ENCODE measurements at places on chromosomes 7 and 10.

DNA sequence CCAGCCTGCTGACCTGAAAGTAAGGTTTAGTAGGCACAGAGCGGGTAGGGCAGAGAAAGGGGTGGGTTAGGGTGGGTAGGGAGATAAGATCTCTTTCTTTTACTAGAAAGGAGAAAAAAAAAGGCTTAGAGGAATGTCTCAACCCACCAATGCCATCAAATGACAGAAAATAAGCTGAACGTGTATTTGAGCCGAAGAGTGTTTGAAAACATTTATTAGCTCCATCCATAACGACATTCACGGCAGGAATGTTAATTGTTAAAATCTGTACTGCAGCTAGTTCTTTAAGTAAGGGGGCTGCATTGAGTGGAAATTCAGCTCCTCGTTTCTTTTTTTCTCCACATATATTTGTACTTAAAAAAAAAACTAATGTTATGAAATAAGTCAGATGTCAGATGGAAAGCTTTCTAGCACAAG is 63.7 kb upstream of the ARID5B start:
- DNase-seq = no peak

- DNase-seq = no peak
Observed at GRCh38 chr10:100009283-100009792, 409 bp downstream of the DNMBP start.

GRCh38 chr7:131335639-131336381 is 8.1 kb downstream of the MKLN1 start:
- DNase-seq = no peak

GRCh38 chr7:89695241-89695640 is 459.0 kb upstream of the STEAP1 start:
- no peak for DNase-seq

DNA sequence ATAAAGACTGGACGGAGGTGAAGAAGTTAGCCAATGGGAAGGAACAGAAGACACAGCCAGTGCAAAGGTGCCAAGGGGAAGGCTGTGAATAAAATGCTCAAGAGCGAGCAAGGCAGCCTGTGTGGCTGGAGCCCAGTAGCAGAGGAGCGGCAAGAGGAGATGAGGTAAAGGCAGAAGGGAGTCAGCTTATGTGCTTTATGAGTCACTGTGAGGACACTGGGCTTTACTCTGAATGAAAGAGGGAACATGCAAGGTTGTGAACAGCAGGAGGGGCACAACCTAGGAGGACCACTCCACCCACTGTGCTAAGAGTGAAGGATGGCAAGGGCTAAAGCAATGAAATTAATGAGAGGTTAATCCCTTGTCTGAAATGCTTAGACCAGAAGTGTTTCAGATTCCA is 129.0 kb upstream of the ODAD2 start:
- DNase-seq = no peak

DNA sequence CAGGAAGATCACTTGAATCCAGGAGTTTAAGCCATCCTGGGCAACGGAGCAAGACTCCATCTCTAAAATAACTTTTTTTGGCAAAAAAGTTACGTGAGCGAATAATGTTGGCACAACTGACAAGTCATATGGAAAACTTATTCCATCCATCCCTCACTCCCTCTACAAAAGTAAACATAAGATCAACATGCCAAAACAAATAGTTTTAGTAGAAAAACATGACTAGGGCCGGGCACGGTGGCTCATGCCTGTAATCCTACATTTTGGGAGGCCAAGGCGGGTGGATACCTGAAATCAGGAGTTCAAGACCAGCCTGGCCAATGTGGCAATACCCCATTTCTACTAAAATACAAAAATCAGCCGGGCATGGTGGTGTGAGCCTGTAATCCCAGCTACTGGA is 25.6 kb downstream of the SLC25A16 start:
- DNase-seq = no peak

- no peak for DNase-seq
Observed at GRCh38 chr10:51244748-51245490, 170.6 kb downstream of the PRKG1 start.

GRCh38 chr10:74363727-74364126 is 212.7 kb downstream of the ADK start:
- no peak for DNase-seq

DNA sequence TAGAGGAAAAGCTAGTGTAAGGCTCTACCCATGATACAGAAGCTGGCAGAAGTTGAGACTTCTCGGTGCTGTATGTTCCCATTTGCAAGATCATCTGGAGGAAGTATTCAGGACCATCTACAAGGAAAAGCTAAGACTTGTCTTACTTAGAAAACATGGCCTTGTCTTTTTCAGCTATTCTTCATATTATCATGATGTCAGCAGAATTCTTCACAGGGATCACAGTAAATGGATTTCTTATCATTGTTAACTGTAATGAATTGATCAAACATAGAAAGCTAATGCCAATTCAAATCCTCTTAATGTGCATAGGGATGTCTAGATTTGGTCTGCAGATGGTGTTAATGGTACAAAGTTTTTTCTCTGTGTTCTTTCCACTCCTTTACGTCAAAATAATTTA is 79.6 kb upstream of the SCIN start:
- no peak for DNase-seq

DNA sequence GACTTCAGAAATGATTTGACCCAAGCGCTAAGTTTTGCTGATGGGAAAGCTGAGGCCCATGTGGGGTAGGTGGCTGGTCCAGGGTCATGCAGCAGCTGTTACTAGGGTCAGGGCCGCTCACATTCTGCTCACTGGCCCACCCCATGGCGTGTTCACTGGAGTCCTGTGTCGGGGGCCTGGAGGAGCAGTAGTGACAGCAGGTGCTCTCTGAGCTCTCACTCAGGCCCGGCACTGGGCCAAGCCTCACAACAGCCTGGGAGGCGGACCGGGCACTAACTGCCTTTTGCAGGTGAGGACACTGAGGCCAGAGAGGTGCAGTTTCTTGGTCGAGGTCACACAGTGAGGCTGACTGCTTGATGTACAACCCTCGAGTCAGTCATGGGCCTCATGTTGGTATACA is 82.7 kb downstream of the GLRX3 start:
- DNase-seq = no peak

DNA sequence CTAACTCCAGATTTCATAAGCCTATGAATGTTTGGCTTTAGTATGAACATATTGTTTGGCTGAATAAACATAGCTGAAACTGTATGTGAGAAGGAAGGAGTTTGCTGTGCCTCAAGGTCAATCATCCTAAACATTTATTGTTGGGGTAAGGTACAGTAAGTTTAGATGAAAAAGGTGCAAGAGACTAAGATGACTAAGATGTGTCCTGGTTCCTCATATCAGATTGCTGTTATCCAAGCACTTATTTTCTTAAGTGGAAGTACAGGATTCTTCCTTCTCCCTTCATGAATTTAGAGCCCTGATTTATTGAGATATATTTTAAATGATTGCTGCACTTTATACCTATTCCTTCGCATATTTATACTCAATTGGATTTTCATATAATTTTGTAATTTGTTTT is 12.2 kb downstream of the MDFIC start:
- DNase-seq = no peak

DNA sequence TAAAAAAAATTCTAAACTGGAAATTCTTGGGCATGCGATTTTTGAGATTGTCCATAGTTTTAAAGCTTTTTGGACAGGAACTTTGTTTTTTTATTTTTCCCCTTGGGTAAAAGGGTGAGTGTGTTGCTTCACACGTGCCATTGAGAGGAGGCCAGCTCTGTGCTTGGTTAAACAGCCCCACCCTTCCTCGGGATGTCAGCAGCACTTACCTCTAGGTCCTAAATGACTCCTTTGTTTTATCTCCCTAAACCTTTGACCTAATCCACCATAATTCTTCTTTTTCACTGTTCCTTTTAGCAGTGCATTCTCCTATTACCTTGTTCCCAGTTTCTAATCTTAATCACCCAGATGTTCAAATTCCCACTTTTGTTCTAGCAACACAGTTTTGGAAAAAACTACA is 83.5 kb downstream of the SEMA3D start:
- no peak for DNase-seq

DNA sequence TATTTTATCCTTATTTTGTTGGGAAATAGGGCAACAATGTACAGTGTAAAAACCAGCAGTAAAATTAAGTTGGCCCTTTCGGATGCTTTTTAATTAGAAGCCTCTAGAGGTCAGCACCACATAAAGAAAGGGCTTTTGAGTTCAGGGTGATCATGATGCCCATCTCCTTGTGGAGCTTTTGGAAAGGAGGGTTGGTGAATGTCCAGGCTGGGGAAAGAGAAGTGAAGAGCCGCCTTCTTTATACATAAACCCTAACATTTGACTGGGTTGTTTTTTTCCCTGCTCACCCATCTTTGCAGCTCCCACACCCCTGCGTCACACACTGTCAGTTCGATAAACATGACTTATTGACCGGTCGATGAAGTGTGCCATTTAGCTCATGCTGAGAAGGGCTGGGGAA is 29.8 kb downstream of the MTURN start:
- DNase-seq = no peak
